Gastroesophageal sphincter (tissue), 4 donors: ENCODE measurements at places on chromosomes 11 and 22.

DNA sequence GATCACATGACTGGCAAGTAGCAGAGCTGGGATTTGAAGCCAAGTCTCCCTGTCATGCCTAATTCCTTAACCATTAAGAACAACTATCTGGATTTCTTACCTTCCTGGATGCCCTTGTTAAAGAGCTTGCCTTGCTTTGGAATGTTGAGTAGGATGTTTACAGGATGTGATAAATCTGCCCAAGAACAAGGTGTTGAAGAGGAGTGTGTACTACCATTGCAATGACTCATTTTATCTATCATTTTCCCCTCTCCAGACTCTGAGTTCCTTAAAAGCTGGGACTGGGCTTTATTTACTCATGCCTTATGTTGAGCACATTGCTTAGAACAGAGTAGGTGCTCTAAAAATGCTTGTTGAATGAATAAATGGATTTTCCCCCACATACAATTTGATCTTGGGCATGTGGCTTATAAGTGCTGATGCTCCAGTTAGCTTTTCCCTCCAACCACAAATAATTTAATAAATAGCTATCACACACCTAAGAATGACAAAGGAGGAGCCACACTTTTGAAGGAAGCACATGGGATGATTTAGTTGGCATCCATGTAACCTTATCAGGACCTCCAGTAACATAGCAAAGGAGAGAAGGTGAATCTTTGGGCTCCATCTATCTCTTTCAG, 268.6 kb upstream of the SESN3 start:
- no peak for ATAC-seq

- ATAC-seq: peak; percentile 73
Measured at GRCh38 chr11:75468534-75469340, 35.7 kb upstream of the KLHL35 start.

- no peak for ATAC-seq
Measured at GRCh38 chr11:134792044-134792443, 380.0 kb upstream of the B3GAT1 start.

DNA sequence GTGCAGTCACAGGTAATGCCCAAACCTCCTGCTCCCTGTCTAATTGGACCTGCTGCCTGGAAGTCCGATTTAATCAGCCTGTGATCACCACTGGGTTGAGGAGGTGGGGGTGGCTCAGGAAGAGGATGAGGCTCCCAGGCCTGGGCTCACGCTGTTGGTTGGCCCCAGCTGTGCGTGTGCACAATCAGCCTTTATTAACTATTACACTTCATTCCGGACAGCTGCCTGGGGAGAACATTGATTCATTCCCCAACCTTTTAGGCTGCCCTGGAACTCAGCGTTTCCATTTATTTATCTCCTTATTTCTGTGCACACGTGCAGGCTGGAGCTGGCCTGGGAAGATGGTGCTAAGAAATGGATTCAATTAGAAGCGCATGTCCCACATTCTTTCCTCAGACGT, 123.4 kb downstream of the DSCAML1 start:
- ATAC-seq: no peak

DNA sequence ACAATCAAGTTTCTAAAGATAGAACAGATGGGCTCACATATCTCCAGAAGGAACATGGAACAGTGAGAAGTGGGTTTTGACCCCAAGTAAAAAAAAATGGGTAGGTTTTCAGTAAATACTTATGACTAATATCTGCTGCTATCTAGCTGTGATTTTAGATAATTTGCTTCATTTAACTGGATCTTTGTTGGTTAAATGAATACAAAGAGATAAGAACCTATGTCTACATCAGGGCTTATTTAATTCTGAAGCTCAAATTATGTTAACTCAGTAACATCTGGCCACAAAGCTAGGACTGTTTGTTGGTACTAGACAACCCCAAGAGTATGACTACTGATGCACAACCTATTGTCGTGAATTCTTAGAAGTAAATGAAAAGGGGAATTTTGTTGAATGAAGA, 144.4 kb upstream of the SESN3 start:
- ATAC-seq: no peak

GRCh38 chr22:32246166-32246565, 9.0 kb downstream of the SLC5A4 start:
- ATAC-seq: no peak

- no peak for ATAC-seq
Measured at GRCh38 chr11:17414317-17414737, 25.9 kb upstream of the KCNJ11 start.

GRCh38 chr22:24001314-24001713, 3.9 kb downstream of the GSTT4 start:
- no peak for ATAC-seq

- no peak for ATAC-seq
Measured at GRCh38 chr22:36934418-36935312, 21.2 kb downstream of the CSF2RB start.

GRCh38 chr11:86996953-86997570, 40.7 kb upstream of the TMEM135 start:
- ATAC-seq: no peak

DNA sequence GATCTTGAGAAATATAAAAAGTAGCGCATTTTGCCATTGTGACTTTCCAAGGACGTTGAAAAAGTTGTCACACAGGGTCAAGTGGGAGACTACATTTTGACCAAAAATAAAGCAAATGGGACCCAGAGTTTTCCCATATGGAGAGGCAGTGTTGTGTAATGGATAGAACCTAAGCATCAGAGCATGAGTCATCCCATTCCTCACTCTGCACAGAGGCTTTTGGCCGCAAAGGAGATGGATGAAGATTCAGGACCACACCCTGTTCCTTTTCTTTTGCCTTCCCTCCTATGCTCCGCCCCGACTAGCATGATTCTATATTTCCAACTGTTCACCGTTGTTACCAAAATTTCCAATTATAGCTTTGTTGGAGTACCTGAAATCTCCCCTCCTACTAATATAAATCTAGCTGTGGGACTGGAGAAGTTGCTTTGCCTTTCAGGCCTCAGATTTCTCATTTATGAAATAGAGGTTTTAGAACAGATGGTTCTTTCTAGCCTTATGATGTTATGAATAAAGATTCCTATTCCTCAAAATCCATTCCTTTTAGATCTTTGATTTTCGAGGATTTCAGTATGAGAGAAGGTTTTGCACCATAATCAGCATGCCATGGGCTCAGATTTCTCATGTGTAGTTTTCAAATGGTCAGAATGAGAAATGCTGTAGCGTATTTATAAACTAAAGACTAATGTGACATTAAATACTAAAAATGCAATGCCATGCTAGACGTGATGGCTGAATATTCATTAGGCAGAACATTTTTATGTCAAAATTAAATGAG, 921.9 kb upstream of the TENM4 start:
- no peak for ATAC-seq

DNA sequence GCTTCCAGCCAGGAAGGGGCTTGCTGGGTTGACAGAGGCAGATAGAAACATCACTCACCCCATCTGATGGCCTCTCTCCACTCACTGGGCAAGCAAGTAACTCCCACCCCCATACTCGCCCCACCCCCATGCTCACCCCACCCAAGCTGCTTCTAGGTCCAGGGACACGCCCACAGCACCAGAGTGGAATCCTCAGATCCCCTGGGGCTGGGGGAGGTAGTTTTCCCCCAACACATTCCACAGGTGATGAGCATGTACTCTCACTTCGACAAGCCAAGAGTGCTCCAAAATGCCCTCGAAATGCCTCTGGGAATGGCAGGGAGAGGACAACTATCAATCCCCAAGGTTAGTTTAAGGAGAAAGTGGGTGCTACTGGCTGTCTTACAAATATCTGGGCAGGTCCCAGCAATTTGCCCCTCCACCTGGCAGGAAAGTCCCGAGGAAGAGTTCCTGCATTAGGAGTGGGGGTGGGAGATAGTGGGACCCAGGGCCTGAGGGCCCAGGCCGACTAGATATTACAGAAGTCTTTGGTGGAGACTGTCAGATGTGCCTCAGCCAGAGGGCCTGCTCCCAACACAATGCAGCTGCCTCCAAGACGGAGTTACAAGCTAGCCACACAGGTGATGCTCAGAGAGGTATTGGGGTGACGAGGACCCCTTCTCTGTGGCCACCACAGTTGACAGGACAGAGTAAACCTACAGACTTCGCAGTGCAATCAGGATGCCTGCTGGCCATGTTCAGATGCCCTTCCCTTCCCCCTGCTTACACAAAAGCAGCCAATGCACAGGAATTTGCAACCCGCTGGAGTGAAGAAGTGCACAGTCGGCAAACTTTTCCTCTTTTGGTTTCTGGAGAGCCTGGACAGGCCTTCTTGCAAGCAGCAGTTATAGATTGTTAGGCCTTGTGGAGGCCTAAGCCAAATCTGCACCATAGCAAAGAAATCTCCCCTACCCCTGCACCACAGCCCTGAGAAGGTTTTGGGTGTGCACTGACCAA, 2.9 kb upstream of the LMO1 start:
- ATAC-seq: no peak

- no peak for ATAC-seq
Measured at GRCh38 chr11:41836431-41836830, 377.0 kb upstream of the LRRC4C start.

GRCh38 chr11:33531743-33532181, 168.9 kb downstream of the C11orf91 start:
- no peak for ATAC-seq

DNA sequence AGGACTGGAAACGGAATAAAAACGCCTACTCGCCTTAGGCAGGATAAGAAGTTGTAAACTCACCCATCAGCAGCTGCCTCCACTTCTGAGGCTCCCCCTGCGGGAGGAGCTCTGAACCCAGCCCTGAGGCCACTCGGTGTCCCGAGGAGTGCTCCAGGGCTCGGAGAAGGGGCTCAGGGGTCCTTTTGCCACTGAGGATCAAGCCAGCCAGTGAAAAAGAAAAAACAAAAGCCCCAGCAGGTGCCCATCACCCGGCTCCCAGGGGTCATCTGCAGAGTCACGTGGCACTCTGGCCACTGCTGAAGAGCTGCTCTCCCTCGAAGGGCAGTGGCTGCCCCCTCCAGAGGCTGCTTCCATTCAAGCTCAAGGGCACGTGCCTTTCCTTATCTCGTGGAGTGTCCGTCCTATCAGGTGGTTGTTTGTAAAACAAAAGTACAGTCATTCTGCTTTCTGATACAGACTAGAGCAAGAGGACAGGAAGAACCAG, 29.0 kb downstream of the NUP50 start:
- no peak for ATAC-seq

DNA sequence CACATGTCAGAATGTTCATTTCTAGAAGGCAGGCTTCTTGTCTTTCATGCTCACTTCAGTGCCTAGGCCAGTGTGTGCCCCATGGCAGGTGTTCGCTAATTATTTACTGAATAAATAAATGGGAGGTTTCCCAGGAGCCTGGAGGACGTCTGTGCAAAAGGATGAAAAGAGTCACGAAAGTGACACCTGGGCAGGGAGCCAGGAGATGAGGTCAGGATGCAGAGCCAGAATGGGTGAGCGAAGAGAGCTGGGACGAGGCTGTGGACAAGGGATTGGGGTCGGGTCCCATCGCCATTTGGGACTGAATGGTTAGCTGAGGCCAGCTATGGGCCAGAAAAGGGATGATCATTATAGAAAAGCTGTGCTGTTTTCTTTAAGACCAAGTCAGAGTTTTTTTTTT, 560.4 kb downstream of the TBC1D22A start:
- ATAC-seq: no peak

GRCh38 chr11:37511425-37511933, 913.4 kb upstream of the RAG2 start:
- no peak for ATAC-seq

DNA sequence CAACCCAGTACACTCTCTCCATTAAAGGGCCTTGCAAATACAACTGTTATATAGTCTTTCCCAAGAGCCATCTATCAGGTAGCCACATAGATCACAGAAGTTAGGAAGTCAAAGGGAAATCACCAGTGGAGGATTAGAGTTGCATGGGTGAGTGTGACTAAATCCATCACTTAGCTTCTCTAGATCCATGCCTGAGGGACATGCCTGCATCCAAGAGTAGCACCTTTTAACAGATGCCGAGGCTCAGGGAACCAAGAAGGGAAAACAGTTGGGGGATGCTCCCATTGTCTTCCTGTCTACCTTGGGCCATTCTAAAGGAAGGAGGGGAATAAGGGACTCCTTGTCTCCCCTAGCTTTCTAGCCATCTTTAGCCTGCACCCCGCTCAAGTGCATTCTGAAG, 77.9 kb downstream of the XRRA1 start:
- ATAC-seq: no peak

- ATAC-seq: no peak
Measured at GRCh38 chr11:41102471-41102870, 357.0 kb downstream of the LRRC4C start.

GRCh38 chr11:6200975-6201374, 2.0 kb downstream of the OR52W1 start:
- peak; percentile 40 for ATAC-seq

- no peak for ATAC-seq
Measured at GRCh38 chr22:35837101-35837727, 119.5 kb downstream of the APOL5 start.

- peak; percentile 51 for ATAC-seq
Measured at GRCh38 chr11:86805873-86806310, 5.5 kb downstream of the PRSS23 start.

GRCh38 chr22:37647928-37648327, 8.5 kb downstream of the SH3BP1 start:
- ATAC-seq: peak; percentile 47

- ATAC-seq: no peak
Measured at GRCh38 chr11:35012467-35013191, 96.2 kb downstream of the PDHX start.

DNA sequence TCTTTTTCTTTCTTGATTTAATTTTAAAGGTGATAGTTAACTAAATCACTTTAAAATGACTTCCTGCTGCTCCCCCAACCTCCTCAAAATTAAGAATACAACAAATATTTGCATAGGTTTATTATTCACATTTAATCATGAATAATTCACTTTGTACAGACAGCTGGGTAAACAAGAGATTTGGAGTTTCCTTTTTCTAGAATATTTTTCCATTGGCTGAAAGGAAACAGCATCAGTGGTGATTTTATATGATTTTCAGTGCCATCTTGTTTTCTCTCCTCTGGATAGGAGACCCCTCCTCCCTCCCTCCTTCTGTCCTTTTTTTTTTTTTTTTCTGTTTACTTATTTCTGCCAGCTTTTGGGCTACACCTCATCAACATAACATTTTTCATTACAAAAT, 60.5 kb downstream of the LIF start:
- no peak for ATAC-seq

GRCh38 chr22:49992921-49993648, 19.5 kb downstream of the IL17REL start:
- peak; percentile 62 for ATAC-seq

DNA sequence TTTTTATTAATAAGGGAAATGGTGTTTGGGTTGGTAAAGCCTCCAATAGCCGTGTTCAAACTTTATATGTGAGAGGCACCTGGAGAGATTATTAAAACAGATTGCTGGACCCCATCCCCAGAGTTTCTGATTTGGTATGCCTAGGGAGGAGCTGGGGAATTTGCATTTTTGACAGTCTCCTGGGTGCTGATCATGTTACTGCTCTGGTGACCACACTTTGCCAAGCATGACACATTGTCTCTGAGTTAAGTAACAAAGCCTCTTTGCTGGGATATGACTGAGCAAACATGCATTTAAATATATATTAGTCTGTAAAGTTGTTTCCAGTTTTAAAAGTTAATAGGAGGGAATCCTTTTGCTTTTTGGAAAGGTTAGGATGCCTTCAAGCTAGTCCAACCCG, 140.4 kb downstream of the NAV2 start:
- no peak for ATAC-seq
